ENCODE measurements at places on chromosomes 2 and 18.

DNA sequence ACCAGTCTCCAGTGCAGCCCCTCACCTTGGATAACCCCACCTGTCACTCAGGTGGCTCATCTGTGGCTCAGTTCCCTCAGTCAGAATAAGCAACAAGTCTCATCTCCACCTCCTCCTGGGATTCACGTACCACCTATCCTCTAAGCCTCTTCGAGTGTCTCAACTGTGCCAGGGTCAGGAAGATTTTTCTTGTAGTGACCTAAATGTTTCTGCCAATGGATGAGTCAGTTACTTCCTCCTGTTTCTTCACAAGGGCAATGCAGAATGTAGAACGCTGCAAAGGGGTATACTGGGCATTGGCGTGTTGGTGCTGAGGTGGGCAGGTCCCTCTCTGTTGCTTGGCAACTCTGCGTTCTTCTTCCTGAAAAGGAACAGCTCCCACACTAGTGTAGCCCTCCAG is 213.3 kb upstream of the CXCR4 start:
- no peak for DNase-seq

GRCh38 chr18:23752363-23752762 is 63.1 kb downstream of the LAMA3 start:
- DNase-seq: no peak

DNA sequence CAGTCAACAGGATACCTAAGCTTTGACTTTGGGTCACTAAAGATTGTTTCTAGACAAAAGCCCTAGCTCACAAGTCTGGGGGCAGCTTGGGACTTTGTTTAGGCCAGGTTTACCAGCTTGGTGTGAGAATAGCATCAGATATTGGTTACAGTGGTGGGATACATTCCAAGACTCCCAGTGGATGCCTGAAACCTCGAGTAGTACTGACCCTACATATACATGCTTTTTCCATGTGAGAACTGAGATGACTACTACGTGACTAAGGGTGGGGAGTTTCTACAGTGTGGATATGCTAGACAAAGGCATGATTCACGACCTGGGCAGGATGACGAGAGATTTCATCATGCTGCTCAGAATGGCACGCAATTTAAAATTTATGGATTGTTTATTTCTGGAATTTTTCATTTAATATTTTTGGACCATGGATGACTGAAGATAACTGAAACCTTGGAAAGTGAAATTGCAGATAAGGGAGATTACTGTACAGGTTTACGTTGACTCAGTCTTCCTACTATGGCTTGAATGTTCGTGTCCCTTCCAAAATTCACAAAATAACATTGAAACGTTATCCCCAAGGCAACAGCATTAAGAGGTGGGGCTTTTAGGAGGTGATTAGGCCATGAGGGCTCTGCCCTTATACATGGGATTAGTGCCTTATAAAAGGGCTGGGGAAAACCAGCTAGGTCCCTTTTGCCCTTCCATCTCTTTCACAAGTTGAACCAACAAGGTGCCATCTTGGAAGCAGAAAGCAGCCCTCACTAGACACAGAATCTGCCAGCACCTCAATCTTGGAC is 50.2 kb upstream of the CTAGE1 start:
- DNase-seq: no peak

GRCh38 chr2:108579623-108580022 is 45.4 kb downstream of the LIMS1 start:
- DNase-seq: no peak

DNA sequence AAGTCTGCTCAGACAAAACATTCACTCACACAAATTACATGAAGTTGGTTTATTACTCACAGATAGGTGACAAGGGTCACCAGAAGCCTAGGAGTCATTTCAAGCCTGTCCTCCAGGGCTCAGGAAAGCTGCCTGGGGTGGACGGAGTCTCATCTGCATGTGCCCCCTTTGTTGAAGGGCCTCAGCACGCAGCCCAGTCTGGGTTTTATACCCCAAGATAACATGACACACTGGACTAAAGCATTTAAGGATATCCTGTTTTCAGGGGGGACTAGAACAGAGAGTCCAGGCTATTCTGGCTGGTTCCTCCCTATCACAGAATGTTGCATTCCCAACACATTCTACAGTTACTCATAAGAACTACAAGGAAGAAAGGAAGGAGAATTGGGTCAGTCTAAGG is 164.7 kb downstream of the MREG start:
- DNase-seq: no peak

Data from bone marrow (tissue), 2 donors.